ENCODE measurements at places on chromosomes 1 and 21.

DNA sequence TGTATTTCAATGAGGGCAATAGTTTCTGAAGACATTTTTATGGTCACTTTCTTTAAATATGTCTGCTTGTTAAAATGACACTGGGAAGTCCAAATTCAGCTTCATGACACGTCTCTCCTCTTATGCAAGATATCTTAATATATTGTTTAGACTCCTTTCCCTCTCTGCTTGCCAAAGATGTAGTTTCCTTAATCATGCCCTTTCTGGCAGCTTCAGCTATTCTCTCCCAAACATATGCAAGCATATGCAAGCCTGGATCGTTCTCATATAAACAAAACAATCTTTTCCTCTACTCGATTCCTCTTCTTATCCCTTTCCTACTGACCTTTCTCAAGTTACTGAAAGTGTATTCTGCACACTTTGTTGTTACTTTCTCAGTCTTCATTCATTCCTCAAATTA lies 372.2 kb downstream of the PTBP2 start:
- DNase-seq = no peak

GRCh38 chr1:52436817-52437216 lies 32.4 kb downstream of the PRPF38A start:
- no peak for DNase-seq

- no peak for DNase-seq
These were observed 275.1 kb downstream of the NPHP4 start for GRCh38 chr1:5717031-5717682.

- DNase-seq = no peak
These were observed 278.9 kb downstream of the NPHP4 start for GRCh38 chr1:5713101-5714010.

DNA sequence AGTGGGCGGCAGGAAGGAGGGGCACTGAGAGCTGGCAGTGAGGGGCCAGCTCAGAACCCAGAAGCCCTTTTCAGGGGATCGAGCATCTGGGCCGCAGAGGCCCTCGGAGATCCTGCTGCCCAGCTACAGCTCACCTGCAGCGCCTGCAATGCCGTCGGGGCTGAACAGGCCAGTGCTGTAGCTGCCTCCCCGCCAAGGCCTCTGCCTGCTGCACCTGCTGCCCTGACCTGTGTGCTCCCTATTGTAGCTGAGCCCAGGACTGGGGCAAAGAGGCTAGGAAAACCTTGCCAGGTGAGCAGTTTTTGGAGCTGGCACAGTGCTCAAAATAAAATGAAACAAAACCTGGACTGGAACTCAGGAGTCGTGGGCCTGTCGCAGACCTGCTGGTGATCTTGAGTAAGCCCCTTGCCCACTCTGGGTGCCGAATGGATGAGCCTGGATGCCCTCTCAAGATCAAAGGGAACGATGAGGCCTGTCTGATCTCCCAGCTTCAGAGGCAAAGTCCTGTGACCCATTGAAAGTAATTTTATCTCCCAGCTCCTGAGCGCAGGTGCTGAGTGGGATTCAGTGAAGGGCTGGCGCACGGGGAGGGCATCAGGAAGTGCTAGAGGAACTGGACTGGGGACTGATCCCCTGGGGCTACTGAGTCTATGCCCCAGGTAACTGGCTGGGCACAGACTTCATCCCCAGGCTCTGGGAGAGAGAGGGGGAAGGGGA lies 154.6 kb downstream of the FOXD2 start:
- no peak for DNase-seq

All from stimulated activated CD4-positive, alpha-beta T cell treated with anti-CD3 and anti-CD28 coated beads, Interleukin-4, amount 100 ng/mL, for 4 hours (primary cell).